ENCODE measurements at places on chromosomes 13 and 19. TPM values are rescaled to one million over a fixed set of nuclear protein-coding genes. Genes with fewer than 3 reads are reported as not detected.

The UBE2M gene
- 95.9 TPM for polyA plus RNA-seq

GRCh38 chr19:7928741-7929701 is 3.1 kb upstream of the CTXN1 start:
- no peak for DNase-seq

- DNase-seq: no peak
These were observed 722 bp upstream of the TIMM50 start for GRCh38 chr19:39479916-39480315.

The SLC25A30 gene
- 33.9 TPM for polyA plus RNA-seq

GRCh38 chr19:29074579-29074978 is 138.4 kb downstream of the UQCRFS1 start:
- DNase-seq: no peak

DNA sequence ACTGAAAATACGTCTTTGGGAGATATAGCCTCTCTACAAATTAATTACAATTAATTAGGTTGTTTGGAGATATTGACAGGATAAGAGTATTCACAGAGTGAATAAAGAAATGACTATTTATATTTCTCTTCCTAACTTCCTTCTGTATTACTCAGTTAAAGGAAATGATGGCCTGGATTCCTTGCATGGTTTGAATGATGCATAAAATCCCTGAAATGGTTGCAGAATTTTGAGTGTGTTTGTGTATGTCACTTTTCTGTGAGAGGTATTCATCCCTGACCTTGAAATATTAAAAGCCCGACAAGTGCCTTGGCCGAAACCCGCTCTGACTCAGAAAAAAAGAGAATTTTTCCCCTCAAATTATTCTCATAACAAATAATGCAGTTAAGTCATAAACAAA is 90.0 kb downstream of the PDS5B start:
- no peak for DNase-seq

Data from left kidney (tissue), 8 donors.